ENCODE measurements at places on chromosomes 5 and 9.

GRCh38 chr5:11148810-11149539 is 387.9 kb upstream of the DAP start:
- no peak for DNase-seq

GRCh38 chr9:9752722-9753121 is 860.1 kb downstream of the PTPRD start:
- DNase-seq: no peak

GRCh38 chr9:132854832-132855231 is 23.3 kb downstream of the AK8 start:
- no peak for DNase-seq

GRCh38 chr5:67876371-67876770 is 339.2 kb upstream of the PIK3R1 start:
- DNase-seq: no peak

DNA sequence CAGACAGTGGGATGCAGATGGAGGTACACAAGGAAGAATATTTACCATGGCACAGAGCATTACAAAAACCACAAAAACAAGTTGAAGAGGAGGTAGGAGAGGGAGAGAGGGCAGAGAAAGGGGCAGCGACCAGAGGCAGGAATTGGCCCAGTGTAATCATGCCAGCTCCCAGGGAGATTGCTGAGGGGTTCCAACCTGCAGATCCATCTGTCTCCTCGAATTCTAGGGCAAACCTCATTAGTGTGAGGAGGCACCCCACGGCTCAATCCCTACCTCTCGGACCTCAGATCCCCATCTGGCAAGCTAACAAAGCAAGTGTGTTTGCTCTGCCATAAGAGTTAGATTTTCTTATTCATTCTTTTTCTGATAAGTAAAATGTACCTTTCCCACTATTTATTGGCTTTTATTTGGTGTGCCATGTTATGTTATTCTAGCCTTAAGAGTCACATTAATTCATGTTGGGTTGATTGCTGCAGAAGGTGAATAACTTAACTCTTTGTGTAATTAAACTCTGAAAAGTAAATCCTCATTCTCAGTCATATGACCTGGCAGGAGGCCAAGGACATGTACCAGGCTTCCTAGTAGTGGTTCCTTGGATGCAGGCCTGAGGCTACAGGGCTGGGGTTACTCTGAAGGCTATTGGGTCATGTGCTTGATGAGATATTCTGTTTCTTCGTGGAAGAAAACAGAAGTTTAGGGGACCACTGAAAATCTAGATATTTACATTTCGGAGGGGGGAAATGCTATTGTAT is 315.2 kb upstream of the ATP10B start:
- no peak for DNase-seq

GRCh38 chr9:4344946-4345345 is 45.1 kb upstream of the GLIS3 start:
- peak; percentile 30 for DNase-seq

- no peak for DNase-seq
Observed at GRCh38 chr9:126618190-126618584, 4.5 kb downstream of the LMX1B start.

Data from stimulated activated CD4-positive, alpha-beta T cell treated with anti-CD3 and anti-CD28 coated beads, TNF-alpha, amount 100 ng/mL, for 48 hours (primary cell).